Epithelial cell of proximal tubule (primary cell): ENCODE measurements at places on chromosomes 4 and X. TPM values are rescaled to one million over a fixed set of nuclear protein-coding genes. Genes with fewer than 3 reads are reported as not detected.

DNA sequence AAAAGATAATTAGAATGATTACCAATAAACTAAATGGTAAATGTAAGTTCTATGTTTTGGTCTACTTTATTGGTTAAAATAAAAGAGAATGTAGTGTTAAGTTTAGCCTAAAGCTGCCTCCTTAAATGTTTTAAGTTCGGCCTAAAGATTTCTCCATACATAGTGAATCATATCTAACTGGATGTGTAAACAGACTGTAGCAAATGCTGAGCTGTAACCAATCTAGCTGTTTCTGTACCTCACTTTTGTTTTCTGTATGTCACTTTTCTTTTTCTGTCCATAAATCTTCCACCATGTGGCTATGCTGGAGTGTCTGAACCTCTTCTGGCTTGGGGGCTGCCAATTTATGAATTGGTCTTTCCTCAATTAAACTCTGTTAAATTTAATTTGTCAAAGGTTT lies 121.2 kb downstream of the TBCK start:
- no peak for DNase-seq

- DNase-seq, result no peak
These were observed 11.6 kb downstream of the SH3BP2 start for GRCh38 chr4:2804449-2804972.

- no peak for DNase-seq
These were observed 362.4 kb downstream of the PPP3CA start for GRCh38 chr4:100984901-100985300.

Gene TSPAN7
- total RNA-seq, result 0.29 and 1.9 TPM in 2 replicates

DNA sequence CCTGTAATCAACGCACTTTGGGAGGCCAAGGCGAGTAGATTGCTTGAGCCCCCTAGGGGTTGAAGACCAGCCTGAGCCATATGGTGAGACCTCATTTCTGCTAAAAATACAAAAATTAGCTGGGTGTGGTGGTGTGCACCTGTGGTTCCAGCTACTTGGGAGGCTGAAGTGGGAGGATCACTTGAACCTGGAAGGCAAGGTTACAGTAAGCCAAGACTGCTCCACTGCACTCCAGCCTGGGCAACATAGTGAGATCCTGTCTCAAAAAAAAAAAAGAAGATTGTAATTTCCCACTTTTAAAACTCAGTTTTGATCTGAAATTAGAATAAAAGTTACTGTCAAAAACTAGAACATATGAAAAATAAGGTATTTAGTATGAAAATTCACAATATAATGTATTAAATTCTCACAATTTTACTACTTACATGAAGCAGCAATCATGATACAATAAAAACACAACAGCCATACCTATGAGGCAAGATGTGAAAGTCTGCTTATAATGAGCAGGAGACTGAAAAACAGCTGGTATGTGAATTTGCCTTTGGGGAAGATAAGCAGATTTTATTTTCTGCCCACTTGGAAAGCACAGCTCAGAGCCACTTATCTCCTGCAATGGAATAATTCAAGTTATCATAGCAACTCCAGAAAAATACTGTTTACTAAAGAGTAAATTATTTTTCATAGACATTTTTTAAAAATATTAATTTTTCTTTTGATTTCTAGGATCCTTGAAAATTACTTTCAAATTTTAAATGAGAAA lies 50.6 kb downstream of the ZGRF1 start:
- no peak for DNase-seq

Gene TCEAL5
- total RNA-seq, result 0.22 TPM in 1 of 2 replicates, not detected in the other

GRCh38 chr4:1611501-1611870 lies 72.6 kb downstream of the FAM53A start:
- no peak for DNase-seq

Gene FREM3
- total RNA-seq, result not detected in 2 replicates

Gene LRP2BP
- total RNA-seq, result 0.06 and 0.14 TPM in 2 replicates

Gene VGLL1
- 7.8 and 10.0 TPM in 2 replicates for total RNA-seq

Gene PDGFRA
- total RNA-seq, result 1.3 TPM in 1 of 2 replicates, not detected in the other

- DNase-seq, result no peak
These were observed 6.4 kb upstream of the ANTXR2 start for GRCh38 chr4:80079255-80079923.

DNA sequence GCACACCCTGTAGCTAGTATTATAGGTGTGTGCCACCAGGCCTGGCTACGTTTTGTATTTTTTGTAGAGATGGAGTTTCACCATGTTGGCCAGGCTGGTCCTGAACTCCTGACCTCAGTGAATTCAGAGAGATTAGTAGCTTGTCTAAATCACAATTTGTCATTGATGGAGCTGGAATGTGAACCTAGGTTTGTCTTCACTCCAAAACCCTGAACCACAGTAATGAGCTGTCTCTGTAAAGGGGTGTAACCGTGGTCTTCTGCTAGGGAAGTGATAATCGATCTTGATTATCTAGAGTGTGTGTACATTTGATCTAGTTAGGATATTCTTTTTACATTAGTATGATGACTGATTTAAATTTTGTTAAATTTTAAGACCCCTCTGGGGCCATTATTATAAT lies 8.3 kb downstream of the ARHGAP10 start:
- DNase-seq, result no peak

Gene LAS1L
- total RNA-seq, result 23.9 and 39.6 TPM in 2 replicates

Gene NCAPG
- 56.4 and 66.9 TPM in 2 replicates for total RNA-seq

DNA sequence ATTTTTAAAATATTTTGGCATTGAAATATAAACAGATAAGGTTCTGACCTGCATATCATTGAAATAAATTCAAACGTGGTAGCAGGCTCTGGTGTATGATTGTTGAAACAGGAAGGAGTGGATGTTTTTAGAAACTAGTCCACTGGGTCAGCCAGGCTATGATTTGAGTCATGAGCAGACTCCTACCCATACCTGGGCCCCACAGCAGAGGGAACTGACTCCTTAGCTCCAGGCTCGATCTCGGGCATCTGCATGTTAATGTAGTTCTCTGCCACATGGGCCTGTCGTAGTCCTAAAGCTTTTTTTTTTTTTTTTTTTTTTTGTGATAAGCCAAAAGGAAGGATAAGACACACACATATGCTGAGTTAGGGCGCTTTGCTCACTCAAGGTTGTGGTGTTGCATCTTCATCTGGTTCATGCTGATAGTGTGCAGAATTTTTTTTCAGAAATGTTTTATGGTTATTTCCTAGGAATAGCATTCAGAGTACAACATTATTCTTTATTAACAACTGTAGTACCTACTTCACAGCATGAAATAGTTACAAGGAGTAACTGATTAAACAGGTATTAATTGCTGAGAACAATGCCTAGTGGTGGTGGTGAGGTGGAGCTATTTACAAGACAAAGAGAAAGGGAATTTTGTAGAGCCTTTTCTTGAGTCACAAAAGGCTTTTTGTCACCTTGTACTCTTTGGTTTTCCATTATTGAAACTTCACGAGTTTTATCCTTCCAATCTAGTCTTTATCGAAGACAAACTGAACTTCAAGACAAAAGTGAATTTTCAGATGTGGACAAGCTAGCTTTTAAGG lies 27.3 kb downstream of the OFD1 start:
- no peak for DNase-seq

- DNase-seq, result no peak
These were observed 104.4 kb downstream of the WDFY3 start for GRCh38 chr4:84862064-84862463.

- no peak for DNase-seq
These were observed 180.6 kb downstream of the VSIG4 start for GRCh38 chrX:65859299-65859698.

Gene HERC5
- total RNA-seq, result 1.2 and 2.0 TPM in 2 replicates

- no peak for DNase-seq
These were observed 40.2 kb downstream of the ARHGAP10 start for GRCh38 chr4:147772056-147772455.

Gene NRK
- total RNA-seq, result 19.3 and 26.9 TPM in 2 replicates

GRCh38 chr4:121164291-121164690 lies at the start of gene TNIP3:
Gene TNIP3, minus strand, starts transcription at chr4:121164321. Its CDS starts 196 bp downstream, at chr4:121164125.
- no peak for DNase-seq

GRCh38 chrX:85996555-85996954 lies 50.8 kb downstream of the CHM start:
- DNase-seq, result no peak

GRCh38 chrX:2172359-2172758 lies 328.4 kb downstream of the DHRSX start:
- DNase-seq, result no peak

- DNase-seq, result no peak
These were observed 7.0 kb upstream of the TLR3 start for GRCh38 chr4:186061921-186062320.

- no peak for DNase-seq
These were observed 3.5 kb downstream of the MND1 start for GRCh38 chr4:153348006-153348405.

Gene ARMCX1
- 15.5 and 18.3 TPM in 2 replicates for total RNA-seq

GRCh38 chr4:58688568-58688967 lies 1578.4 kb upstream of the IGFBP7 start:
- no peak for DNase-seq

Gene KDR
- total RNA-seq, result 0.29 and 1.4 TPM in 2 replicates

Gene HS6ST2
- 9.2 and 10.5 TPM in 2 replicates for total RNA-seq

DNA sequence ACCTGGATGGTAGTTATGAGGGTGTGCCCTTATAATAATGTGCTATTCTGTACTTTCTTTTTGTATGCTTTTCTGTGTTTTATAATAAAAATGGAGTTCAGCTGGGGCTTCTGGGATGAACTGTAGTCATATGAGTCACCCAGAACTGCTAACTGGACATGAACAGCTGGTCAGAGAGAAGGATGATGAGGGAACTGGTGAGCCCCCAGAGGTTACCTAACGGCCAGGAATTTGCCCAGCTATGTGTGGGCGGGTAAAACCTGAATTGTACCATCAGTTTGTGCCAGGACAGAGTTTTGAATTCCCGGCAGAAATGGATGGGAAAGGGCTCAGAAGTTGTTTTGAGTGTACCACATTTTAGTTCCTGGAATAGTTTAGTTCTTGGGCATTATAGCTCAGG lies 138.0 kb upstream of the USP9X start:
- no peak for DNase-seq

DNA sequence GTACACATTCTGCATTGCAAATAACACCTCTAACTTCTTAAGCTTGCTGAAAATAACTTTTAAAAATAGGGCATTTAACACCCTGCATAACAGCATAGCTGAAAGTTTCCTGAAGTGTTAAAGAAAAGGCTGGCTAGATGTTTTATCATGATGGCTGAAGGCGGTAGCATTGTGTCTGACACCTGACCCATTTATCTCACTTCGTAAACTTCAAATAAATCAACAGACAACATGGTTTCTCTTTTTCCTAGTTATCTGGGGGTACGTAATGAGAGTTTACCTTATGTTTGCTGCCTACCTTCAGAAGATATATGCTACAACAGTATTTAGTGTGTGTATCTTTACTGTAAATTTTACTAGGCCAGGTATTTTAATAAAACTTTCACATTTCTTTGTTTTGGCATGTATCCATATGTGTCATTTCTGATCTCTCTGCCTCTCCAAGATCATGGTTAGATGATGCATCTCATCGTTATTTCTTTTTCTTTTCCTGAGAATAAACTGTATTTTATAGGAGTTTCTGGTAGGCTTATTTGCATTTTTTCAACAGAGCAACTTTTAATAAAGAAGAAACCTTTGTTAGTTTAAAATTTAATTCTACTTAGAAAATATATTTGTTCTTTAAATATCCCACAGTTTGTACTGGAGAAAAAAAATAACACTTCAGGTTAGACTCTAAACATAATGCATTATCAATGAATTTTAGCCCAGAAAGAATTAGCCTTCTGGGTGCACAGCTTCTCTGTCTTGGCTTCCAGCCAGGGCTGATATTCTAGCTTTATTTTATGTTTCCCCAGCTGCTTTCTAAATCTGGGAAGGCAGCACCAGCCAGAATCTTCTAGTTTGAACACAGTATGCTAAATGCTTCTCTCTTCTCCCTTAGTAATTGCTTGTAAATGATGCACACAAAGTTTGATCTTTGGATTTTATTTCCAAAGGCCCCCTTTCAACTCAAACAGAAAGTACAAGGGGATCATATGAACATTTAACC lies 2.9 kb downstream of the NDST4 start:
- no peak for DNase-seq
